ENCODE measurements at places on chromosomes 4 and X.

DNA sequence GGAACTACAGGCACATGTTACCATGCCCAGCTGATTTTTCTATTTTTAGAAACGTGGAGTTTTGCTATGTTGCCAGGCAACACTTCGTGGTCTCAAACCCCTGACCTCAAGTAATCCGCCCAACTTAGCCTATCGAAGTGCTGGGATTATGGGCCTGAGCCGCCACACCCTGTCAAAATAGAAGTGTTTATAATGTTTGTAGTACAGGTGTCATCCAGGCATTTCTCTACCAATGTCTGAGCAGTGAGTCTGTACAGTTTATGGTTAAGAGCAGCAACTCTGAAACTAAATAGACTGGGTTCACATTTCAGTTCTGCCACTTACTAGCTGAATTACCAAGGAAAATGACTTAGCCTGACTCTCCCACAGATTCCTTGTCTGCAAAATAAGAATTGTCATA lies 460.4 kb upstream of the GALNT7 start:
- no peak for DNase-seq

GRCh38 chr4:8221476-8221875 lies 22.4 kb downstream of the SH3TC1 start:
- no peak for DNase-seq

DNA sequence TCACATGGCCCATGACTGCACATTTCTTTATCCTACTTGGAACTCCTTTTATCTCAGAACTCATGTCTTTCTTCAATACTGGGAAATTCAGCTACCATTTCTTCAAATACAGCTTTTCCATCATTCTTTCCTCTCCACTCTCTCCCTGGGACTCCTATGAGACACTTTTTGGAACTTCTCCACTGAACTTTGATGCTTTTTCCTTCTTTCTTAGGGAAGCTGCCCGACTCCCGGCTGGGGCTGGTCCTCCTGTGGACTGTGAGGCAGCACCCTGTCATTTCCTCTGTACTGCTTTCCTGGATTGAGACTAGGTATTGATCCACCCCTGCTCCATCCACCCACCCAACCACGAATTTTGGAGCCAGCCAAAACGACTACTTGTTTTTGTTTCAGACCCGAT lies 40.0 kb downstream of the ZFYVE28 start:
- DNase-seq: no peak

DNA sequence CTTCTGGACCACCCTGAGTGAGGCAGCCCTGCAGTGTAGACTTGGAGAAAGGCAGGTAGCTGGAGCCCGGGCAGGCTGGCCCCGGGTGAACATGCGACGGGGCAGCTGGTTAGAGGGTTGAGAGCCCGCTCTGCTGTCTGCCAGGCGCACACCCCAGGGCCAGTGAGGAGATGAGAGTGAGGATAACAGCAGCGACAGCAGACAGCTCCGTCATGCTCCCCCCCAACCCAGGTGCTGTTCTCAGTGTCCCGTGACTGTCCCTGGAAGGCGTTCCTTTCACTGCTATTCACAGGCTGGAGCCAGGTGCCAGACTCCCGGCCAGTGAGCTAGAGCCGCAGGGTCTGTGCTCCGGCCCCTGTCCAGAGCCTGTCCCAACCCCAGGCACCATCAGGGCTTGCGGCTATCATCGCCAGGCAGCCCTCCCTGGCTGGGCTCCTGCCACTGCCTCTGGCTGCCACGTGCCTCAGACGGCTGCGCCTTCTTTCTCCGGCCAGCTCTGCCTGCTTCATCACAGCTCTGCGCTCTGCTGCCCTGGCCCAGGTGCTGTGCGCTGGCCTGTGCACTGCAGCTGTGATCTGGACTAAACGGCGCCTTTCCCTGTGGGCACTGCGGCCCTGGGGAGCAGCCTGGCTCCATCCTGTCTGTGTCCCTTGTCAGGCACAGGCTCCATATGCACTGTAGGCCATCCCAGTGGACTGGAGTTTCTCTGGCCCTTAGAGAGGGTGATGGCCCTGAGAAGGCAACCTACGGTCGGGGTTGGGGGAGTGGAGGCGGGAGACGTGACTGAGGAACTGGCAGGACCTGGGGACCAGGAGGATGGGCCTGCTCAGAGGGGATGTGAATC lies 19.8 kb downstream of the NSG1 start:
- no peak for DNase-seq
